ENCODE measurements at places on chromosomes 6 and 20.

- DNase-seq = no peak
Measured at GRCh38 chr20:49993301-49993751, 10.5 kb downstream of the SNAI1 start.

DNA sequence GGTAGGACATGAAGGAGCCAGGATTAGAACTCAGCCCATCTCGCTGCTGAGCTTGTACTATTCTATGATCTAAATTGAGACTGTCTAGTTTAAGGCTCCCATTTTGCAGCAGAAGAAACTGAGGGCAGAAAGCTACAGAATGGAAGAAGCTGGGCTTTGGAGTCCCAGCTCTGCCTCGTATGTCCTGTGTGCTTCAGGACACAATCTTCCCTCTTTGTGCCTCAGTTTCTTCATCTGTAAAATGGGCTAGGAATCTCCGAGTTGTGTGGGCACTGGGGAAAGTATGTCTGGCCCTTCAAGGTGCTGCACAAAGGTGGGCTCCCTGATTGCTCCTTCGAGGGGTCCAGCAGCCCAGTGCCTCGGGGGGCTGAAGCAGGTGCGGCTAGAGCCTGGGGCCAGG lies 20.7 kb downstream of the NOL4L start:
- no peak for DNase-seq

DNA sequence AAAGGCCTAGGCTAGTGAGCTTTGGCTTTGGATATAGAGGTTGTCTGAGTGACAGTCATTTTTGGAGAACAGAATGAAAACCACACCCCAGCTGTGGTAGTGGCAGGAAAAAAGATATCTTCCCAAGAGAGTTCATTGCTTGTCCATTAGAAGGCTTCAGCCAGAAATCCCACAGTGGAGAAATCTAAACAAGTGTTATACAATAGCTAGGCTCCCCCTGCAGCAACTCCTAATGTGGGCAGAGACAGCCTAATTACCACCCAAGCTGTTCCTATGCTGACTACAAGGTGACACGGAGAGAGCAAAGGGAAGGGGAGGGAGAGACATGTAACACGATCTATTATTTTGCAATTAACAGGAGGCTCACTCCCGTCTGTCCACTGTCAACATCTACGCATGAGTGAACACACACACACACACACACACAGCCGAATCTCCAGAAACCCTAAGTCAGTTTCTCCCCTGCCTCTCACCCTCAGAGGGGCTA lies 147.5 kb upstream of the TCF21 start:
- DNase-seq = peak; percentile 56

DNA sequence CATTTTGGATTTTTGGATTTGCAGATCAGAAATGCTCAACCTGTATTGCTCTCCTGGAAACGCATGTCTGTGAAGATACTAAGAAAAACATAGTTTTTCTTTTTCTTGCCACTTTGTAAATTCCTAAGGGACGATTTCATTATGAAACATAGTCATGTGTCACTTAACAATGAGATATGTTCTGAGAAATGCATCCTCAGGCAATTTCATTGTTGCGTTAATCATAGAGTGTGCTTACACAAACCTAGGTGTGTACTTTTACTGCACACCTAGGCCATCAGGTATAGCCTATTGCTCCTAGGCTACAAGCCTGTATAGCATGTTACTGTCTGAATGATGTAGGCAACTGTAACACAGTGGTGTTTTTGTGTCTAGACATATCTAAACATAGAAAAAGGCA lies 13.4 kb upstream of the THEMIS start:
- no peak for DNase-seq

DNA sequence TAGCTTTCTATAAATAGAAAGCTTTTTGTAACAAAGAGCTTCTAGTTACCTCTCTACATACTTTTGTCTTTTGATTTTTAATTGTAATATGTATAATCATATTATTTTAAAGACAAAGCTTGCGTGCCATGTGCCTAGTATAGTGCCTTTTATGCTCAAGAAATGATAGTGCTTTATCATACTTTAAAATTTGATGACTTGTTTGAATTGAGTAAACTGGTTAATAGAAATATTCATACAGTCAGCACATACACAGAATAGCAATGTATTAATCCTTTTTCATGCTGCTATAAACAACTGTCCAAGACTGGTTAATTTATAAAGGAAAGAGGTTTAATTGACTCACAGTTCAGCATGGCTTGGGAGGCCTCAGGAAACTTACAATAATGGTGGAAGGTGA lies 313.0 kb downstream of the FRK start:
- DNase-seq = no peak

- DNase-seq = no peak
Measured at GRCh38 chr20:20528861-20529260, 161.0 kb downstream of the INSM1 start.

DNA sequence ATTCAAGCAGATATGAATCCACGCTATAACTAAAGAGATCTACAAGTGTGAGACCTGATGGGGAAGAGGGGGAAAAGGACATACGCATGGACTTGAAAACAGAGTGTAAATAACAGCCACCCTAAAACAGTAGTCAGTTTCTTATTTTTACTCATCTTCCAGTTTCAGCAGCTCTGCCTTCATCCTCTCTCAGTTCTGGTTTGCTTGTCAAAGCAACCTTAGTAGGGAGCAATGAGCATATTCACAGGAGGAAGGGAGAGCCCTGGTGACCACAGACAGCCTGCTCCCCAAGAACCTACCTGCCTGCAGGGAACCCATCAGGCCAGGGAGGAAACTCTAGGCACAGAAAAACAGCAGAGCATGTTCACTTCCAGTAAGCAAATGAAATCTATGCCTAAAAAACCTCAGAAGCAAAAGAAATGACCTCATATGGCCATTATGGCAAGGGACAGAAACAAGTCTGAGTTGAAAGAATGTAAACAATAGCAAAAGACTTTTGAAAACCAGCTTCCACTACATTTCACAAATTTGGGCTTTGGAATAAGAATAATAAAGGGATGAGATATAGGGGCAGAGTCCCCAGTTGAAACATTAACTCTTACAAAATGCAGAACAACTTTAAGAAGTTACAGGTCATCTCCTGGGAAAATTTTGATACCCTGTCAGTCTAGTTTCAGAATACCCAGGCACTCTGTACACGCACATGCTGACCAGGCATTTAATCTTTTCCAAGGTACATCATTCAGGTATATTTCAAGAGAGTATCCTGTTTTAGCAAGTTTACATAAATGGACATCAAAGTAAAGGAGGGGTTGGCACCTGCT lies 120.8 kb upstream of the BCLAF1 start:
- DNase-seq = no peak

- DNase-seq = peak; percentile 35
Measured at GRCh38 chr6:18034798-18035202, 47.4 kb upstream of the KIF13A start.

DNA sequence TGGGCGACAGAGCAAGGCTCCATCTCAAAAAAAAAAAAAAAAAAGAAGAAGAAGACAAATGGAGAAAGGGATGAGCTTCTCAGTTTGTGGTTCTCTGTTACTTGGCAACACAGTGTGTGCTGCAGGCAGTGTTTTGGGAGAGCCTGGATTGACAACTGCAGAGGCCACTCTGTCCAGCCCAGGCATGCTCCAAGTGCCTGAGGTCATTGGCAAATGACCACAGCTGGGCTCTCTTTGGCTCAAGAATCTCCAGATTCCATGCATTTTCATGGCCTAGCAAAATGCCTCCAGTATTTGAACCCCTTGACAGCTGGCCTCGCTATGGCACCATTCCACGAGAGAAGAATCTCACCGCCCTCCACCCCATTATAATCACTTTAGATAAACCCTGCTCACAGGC lies 126.2 kb downstream of the ANKRD60 start:
- no peak for DNase-seq

DNA sequence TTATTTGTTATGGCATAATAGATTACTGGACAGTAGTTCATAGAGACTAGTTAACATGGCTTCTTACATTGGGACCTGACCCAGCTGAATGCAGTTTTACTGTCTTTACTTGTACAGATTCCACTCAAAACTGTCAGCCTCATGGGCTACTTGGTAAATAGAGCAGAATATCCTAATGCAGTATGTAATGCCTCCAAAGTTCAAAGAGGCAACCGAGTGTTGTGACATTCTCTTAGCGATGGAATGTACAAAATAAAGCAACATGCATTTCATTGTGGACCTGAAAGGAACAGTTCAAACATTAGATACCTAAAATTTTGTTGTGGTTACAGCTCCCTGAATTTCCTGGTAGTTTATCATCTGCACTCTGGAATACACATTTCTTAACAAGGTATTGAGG lies 29.1 kb upstream of the RGS17 start:
- no peak for DNase-seq

DNA sequence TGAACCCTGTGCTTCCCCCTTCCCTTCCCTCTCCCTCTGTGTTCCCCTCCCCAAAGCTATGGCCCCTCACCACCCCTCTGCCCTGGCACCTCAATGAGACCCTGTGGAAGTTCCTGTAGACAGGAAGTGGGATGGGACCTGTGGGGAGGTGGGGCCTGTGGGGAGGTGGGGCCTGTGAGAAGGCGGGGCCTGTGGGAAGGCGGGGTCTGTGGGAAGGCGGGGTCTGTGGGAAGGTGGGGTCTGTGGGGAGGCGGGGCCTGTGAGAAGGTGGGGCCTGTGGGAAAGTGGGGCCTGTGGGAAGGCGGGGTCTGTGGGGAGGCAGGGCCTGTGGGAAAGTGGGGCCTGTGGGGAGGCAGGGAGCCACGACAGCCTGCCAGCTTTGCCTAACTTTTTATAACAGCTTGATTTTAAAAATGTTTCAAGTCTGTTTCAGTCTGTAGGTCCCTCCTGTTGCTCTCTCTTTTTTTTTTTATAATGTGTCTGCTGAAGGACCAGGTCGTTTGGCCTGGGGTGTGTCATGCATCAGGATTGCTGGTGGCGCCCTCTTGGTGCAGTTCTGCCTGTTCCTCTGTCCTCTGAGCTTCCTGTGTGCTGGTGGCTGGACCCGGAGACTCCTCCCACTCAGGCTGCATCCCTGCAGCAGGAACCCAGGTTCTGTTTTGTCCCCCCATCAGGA lies 70.5 kb upstream of the SLCO4A1 start:
- DNase-seq = no peak

DNA sequence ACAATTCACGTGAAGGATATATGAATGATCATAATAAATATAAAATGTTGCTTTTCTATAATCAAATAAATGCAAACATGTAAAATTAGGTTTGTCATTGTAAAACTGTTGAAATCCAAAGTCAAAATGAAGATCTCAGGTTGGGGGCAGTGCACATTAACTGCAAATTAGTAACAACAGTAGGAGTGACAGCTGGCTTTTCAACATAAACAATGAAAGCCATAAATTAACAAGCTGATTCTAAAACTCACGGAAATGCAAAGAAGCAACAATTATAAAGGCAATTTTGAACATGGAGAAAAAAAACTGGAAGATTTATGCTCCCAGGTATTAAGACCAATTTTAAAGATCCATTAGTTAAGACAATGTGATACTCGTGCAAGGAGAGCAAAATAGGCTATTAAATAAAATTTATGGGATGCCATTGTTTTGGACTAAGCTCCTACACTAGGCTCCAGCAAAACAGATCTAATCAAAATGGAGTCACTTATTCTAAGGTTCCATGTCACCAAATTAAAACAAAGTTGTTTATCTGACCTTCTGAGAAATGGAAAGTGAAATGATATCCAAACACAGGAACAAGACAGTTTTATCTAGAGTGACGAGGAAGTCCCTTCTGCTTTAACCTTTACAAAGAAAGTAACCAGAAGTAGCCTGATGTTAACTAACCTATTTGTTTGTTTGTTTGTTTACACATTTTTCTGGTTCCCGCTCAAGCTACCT lies 770.8 kb downstream of the EPHA7 start:
- no peak for DNase-seq

DNA sequence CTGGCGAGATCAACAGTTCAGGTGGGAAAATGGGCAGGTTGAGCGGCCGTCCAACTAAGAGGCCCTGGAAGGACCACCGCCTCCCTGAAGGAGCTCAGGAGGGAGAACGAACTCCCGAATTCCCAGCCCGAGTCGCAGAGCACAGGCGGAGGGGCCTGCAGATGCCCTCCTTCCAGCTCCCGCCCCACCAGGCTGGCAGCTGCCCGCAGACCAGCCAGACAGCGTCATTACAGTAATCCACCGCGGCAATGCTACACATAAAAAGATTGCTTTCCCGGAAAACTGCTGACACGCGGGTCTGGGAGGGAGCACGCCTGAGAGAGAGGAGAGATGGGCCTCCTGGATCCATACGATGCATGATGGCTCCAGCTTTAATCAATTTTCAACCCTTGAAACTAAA lies 30.5 kb upstream of the SLCO4A1 start:
- no peak for DNase-seq

DNA sequence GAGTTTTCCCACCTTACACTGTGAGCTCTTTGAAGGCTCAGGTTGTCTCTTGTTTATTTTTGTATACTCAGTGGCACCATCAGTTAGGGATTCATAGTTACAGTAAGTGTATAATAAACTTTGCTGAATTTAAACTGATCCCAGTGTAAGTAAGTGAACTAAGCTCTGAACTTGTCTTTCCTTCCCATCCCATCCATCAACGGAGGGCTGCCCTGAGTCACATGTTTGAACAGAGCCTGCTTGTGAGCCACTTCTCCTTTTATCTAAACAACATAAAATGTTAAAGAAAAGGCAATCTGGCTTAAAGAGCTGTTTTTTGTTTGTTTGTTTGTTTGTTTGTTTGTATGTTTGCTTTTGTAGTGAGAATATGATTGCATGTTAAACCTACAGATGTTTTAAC lies 185.7 kb upstream of the MARCKS start:
- no peak for DNase-seq

GRCh38 chr6:138692058-138692977 lies 81.3 kb upstream of the CCDC28A start:
- DNase-seq = peak; percentile 86

GRCh38 chr6:41687501-41688175 lies 47.8 kb downstream of the TFEB start:
- no peak for DNase-seq

GRCh38 chr20:44248410-44248759 lies 1.3 kb downstream of the GDAP1L1 start:
- DNase-seq = no peak

DNA sequence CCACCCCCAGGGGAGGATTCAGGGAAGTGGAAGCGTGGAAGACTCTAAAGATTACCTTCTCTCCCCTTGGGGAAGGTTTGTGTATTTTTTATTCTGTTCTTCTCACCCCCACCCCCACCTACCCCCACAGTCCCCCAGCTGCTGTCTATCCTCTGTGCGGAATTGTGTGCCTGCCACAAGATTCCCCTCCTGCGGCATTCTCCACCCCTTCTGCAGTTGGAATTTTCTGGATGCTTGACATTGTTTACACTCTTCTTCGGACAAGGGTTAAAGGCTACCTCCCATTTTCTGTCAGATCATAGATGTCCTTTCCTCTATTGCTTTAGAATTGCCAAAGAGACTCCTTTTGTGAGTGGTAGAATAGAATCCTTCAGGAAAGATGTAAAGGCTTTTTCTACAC lies 60.4 kb upstream of the EDN3 start:
- no peak for DNase-seq

- DNase-seq = no peak
Measured at GRCh38 chr20:2585811-2586210, 49.4 kb downstream of the TMC2 start.

DNA sequence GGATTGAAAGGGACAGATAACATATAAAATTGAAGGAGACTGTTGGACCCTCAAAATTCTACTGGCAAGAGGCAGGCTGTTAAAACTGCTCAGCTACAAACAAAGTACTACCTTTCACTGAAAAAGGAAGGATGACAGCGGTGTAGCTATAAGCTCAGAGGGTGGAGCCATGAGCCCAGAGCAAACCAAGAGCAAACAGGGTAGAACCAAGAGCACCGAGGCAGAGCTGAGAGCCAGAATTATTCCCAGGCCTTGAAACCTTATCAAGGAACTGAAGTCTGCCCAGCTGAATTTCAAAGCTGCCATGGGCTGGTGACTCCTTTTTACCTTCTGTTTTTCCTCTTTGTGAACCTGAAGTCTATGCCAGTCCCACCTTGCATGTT lies 74.7 kb upstream of the SLC4A11 start:
- no peak for DNase-seq

GRCh38 chr6:168195712-168196111 lies 116.7 kb upstream of the FRMD1 start:
- DNase-seq = no peak
